Tongue (tissue), 3 donors: ENCODE measurements at places on chromosomes 11 and 22. TPM values are rescaled to one million over a fixed set of nuclear protein-coding genes. Genes with fewer than 3 reads are reported as not detected.
A peak's percentile ranks its signal among the peaks of the same experiment; 100 is the strongest.

DNA sequence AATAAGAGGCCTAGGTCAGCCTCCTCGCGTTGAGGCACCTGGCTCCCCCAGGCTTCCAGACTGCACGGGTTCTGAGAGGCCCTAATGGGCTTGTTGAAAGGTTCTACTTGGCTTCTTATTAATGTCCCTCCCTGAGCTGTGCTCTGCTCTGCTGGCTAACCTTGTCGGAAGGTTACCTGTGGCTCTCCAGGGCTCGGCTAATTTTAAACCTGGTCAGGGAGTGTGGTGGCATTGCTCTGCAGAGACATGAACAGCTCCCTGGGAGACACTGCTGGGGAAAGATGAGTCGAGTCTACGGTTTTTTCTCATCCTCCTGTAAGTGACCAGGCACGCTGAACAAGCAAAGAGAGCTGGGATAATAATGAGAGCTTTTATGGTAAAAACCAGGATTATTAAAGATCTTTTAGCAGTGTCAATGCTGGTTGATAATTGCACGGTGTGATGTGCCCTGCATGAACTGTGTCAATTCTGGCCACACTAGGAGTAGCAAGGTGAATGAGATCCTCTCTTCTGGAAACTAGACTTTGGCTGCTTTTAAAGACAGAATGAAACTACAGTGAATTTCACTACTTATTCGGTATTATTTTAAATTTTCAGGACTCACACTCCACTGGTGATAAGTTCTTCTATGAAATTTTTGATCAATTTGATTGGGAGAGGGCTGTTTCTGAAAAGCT, 70.7 kb downstream of the TEAD1 start:
- peak; percentile 60 for DNase-seq

DNA sequence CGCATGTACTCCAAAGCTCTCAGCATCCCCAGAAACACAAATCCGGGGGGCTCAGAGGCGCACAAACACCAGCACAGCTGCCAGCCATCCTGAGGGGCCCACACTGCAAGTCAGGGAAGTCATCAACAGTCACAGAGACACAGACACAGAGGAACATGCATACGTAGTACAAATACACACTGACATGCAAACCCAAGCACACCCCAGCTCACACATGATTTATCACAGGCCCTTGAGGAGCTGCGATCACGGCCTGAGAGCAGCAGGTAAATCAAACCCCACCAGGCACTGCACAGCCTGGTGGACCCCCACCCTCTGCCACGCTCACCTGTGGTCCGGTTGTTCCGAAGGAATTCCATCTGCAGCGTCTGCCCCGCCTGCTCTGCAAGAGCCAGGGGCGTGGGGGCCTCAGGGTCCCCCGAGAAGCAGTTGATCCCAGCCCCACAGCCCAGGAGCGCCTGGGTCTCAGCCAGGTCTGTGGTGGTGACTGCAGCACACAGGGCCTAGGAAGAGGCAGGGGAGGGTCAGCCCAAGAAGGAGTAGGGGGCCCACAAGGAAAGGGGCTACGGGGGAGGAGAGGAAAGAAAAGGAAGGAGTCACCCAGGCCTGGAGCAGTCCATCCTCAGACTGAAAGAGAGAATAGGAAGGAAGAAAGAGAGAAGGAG, 28.5 kb upstream of the PDE2A start:
- DNase-seq: no peak

GRCh38 chr11:125086633-125087296, 23.7 kb downstream of the SLC37A2 start:
- no peak for DNase-seq

- DNase-seq: no peak
These were observed 16.2 kb downstream of the SLC37A2 start for GRCh38 chr11:125079151-125079877.

GRCh38 chr11:115276799-115277198, 227.4 kb downstream of the CADM1 start:
- DNase-seq: no peak

DNA sequence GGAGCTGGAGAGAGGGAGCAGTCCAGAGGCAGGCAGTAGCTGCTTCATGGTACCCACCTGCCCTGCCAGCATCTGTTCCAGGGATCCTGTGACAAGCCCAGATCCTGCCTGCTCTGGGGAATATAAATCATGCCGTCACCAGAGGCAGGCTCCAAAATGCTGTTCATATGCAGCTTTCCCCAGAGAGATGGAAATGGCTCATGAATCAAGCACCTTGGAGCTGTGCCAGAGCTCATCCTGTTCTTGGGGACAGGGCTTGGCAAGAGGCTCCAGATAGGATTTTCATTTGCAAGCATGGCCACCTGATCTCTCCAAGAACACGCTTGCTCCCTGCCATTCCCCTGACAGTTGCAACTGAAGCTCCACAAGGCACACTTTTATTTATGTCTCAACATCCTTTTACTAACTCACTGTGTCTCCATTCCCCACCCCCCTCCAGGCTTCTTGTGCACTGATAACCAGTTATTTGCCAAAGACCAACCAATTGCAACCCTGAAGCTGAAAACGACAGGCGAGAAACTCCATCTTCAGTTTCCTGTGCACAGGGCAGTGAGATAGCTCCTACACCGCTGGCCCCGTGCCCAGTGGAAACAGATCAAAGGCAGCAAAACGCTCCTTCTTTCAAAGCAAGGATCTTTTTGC, 115.8 kb upstream of the PITPNB start:
- peak; percentile 93 for DNase-seq

DNA sequence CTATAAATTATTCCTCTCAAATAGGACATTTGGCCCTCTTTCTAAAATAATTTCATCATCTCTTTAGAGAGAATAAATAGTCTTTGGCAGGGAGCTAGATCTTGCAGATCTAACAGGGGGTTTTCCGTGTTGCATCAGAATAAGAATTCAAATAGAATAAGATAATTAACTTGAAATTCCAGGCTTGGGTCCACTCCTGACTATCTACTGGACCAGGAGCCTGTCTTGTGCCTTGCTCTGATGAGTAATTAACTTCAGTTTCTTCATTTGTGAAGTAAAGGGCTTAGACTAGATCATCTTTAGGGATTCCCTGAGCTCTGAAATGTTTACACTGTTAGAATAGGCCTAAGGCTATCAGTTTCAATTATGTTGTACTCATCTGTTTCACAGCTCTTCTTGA, 23.5 kb upstream of the TMEM123 start:
- DNase-seq: no peak

GRCh38 chr11:74257959-74258553, 53.4 kb downstream of the P4HA3 start:
- DNase-seq: peak; percentile 78

DNA sequence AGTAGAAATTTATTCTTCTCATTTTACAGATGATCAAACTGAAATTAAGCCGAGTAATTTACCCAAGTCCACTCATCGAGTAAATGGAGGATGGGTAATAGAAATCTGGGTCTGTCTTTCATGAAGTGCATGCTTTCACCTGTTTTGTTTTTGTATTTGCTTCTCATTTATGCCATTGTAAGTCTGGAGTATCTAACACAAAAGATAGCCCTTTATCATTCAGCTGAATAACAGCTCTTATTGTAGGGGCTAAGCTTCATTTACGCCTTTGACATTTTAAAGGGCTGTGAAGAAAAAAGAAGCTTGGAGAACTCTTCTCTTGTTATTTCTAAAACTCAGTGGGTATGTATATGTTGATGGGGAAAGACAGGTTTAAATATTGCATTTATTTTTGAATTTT, 1196.2 kb upstream of the TENM4 start:
- no peak for DNase-seq

- peak; percentile 49 for DNase-seq
These were observed 2.1 kb upstream of the DRD2 start for GRCh38 chr11:113477321-113477720.

DNA sequence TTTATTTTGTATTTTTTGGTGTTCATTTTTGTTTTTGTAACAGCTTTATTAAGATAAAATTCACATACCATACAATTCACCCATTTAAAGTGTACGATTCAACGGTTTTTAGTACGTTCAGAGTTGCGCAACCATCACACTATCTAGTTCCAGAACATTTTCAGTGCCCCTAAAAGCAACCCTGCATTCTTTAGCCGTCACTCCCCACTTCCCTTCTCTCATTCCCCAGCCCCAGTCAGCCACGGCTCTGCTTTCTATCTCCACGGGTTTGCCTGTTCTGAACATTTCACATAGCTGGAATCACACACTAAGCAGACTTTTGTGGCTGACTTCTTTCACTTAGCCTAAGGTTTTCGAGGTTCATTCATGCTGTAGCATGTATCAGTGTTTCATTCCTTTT, 9.6 kb upstream of the KCNQ1OT1 start:
- DNase-seq: peak; percentile 66

GRCh38 chr11:113847580-113847979, 27.8 kb downstream of the USP28 start:
- no peak for DNase-seq

DNA sequence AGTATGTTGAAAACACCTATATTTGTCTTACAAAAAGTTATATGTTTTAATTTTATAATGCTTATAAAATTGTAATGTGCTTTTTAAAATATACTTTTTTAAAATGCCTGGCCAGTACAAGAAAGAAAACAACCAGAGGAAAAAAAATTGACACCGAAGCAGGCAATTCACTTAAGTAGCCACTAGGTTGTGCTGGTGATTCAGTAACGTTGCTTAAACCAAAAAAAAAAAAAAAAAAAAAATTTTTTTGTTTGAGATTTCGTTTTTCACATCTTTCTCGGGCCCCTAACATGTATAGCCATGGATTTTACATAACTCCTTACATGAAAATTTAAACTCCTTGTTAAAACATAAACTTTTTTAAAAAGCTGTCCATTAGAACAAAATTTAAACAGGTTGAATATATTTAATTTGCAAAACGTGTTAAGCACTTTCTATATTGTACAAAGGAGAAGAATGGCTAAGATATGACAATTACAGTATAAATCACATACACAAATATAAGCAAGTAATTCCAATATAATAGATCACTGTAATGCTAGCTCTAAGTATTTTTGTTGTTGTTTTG, 9.2 kb downstream of the OR8B4 start:
- peak; percentile 64 for DNase-seq

GRCh38 chr22:25169278-25170031, 30.2 kb upstream of the CRYBB3 start:
- no peak for DNase-seq

- peak; percentile 72 for DNase-seq
These were observed 81.5 kb upstream of the TP53AIP1 start for GRCh38 chr11:129023968-129024676.

DNA sequence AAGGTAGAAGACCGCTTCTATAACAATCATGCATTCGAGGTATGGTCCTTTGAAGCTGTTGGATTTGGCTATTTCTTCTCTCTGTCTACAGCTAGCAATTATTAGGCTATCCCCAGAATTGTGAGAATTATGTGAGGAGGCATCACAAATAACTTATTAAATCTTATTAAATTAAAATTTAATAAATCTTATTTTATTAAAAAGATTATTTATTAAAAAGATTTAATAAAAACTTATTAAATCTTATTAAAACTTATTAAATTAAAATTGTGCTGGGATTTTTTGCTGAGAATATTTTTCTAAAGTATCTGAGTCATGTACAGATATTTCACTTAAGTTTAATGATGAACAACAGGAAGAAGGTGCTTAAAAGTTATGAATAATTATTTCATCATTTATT, 7.7 kb downstream of the SPA17 start:
- DNase-seq: no peak

GRCh38 chr11:61480994-61481335, 27.6 kb upstream of the LRRC10B start:
- DNase-seq: peak; percentile 59

- DNase-seq: no peak
These were observed 52.2 kb downstream of the C11orf58 start for GRCh38 chr11:16790486-16791190.

- no peak for DNase-seq
These were observed 323.7 kb downstream of the MIAT start for GRCh38 chr22:26981111-26981510.

GRCh38 chr22:42268852-42269410, 1.5 kb downstream of the TCF20 start:
- DNase-seq: no peak

- no peak for DNase-seq
These were observed 53.1 kb upstream of the SLC22A12 start for GRCh38 chr11:64537876-64538275.

- DNase-seq: no peak
These were observed 22.8 kb downstream of the CTTN start for GRCh38 chr11:70421123-70421522.

GRCh38 chr11:114158886-114159285, 99.4 kb downstream of the ZBTB16 start:
- DNase-seq: no peak

- no peak for DNase-seq
These were observed 20.1 kb downstream of the PTPRJ start for GRCh38 chr11:48000432-48000831.

- DNase-seq: no peak
These were observed 27.3 kb upstream of the CREB3L1 start for GRCh38 chr11:46249938-46250744.

GRCh38 chr11:78339945-78340344, 77.7 kb downstream of the GAB2 start:
- no peak for DNase-seq

- DNase-seq: no peak
These were observed 437.0 kb downstream of the DYNC2H1 start for GRCh38 chr11:103546236-103546635.

DNA sequence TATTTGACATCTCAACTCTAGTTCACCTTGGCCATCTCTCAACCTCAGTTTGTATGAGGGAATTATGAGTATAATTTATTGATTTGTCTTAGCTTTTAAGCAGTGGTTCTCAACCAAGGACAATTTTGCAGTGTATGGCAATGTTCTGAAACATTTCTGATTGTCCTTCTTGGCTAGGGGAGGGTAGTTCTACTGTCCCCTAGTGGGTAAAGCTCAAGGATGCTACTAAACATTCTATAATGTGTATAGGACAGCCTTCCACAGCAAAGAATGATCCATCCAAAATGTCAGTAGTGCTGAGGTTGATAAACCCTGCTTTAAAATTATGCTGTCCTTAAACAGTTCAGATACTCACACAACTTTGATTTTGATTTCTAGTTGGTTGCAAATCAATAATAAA, 78.1 kb upstream of the ALKBH3 start:
- peak; percentile 1 for DNase-seq

DNA sequence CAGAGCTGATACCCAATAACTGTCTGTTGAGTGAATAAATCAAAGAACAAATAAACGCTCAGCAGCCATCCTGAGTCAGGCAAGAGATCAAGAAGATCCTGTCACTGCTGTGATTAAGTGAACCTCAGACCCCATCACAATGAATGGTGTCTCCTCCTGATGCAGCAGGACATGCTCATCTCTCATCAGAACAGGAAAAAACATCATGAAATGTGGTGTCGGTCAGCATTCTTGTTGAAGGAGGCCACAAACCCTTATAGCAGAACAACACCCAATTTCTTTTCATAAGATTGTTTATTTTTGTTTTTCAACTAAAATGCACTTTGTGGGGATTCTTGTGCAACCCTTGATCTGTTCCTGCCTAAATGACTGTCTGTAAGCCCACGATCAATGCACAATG, 60.3 kb downstream of the SYTL2 start:
- no peak for DNase-seq

- DNase-seq: peak; percentile 40
These were observed 359.3 kb downstream of the TENM4 start for GRCh38 chr11:79081471-79082031.

Gene NXPE4
- not detected for total RNA-seq

Gene SLC25A18
- total RNA-seq: not detected

Gene ASPHD2
- total RNA-seq: 0.41 TPM

Gene YPEL4
- 1.1 TPM for total RNA-seq

Gene SLC22A12
- not detected for total RNA-seq

Gene IGLL1
- total RNA-seq: 1.5 TPM

Gene MMP26
- not detected for total RNA-seq

Gene RHOG
- 17.2 TPM for total RNA-seq

Gene FLRT1
- total RNA-seq: 3.7 TPM

Gene PHLDA2
- 1.9 TPM for total RNA-seq

Gene PDGFD
- 9.5 TPM for total RNA-seq

Gene LIN7C
- 57.3 TPM for total RNA-seq

Gene ANO5
- total RNA-seq: 46.5 TPM
